EL (cell line): ENCODE measurements at places on chromosomes 2 and 18.

GRCh38 chr2:147826278-147827087 lies 18.3 kb upstream of the ACVR2A start:
- DNase-seq = no peak

- peak; percentile 19 for DNase-seq
These were observed 5.1 kb downstream of the FER1L5 start for GRCh38 chr2:96647681-96648080.

- peak; percentile 74 for DNase-seq
These were observed 256.6 kb upstream of the ACVR2A start for GRCh38 chr2:147588191-147588590.

DNA sequence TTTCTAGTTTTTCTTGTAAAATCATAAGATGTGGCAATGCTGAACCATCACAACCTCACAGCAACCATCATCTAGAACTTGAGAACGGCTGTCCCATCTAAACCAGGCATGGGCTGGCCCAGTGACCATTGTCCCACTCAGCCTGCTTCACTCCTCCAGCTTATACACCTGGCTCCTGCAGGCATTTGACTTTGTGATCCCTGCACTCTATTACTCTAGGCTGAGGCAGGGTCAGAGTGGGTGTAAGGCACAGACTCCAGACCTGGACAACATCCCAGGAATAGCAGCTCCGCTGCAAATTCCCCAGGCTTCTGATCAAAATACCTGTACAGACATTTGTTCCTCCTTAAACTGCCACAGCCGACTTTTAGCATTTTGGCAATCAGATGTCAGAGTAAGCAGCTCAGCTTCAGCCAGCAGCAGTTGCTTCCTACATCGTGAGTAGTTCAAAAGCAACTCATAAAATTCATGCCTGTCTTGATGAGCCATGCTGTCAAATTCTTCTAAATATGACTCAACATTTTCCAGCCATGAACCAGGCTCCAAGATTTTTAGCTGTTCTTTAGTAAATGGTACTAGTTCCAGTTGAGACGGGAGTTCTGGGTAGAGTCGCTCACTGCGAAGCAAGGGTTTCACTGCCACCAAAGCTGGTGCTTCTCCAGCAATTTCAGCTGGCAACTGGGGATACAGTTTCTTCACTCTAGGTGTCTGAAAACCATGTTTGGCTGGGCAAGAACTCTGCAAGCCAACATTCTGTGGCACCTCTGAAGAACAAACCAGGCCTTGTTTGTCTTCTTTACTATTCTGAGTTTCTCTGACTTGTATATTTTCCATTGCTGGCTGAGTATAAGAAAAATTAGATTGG lies 12.8 kb downstream of the EPG5 start:
- DNase-seq = peak; percentile 95

GRCh38 chr2:158953926-158954763 lies 14.3 kb upstream of the TANC1 start:
- DNase-seq = peak; percentile 86
